Activated CD4-positive, alpha-beta T cell treated with anti-CD3 and anti-CD28 coated beads for 24 hours (primary cell): ENCODE measurements at places on chromosomes 2 and 18.

- no peak for DNase-seq
These were observed 184.3 kb downstream of the CYRIA start for GRCh38 chr2:16481351-16481750.

DNA sequence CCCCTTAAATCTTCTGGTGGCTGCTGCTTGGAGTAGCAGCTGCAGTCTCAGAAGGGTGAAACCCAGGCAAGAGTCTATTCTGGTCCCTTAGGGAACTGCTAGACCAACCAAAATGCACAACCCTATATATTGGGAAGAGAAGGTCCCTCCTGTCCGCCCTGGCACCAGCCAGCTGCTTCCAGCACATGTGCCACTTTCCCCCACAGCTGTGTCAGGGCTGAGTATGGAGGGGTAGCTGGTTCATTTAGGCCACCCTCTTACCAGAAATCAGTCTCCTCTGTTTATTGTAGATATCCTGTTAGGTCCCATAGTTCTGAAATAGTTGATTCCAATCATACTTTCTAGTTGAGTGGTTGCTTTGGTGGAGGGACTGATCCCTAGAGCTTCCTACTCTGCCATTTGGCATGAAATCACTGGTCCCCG lies 68.9 kb downstream of the BIRC6 start:
- no peak for DNase-seq

DNA sequence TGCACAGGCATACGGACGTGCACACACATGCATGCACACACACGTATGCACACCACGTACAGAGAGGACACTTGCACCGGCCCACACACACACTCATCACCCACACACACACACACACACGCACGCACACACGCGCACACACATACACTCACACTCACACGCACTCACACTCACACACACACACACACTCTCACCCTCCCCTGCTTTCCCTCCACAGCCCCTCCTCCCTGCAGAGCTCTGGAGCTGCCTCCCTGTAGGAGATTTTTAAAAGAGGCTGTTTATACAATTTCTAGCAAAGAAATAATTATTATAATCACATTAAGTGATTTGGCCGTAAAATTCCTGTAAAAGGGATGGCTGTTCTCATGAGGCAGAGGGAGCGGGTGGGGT lies 36.5 kb upstream of the SNED1 start:
- no peak for DNase-seq

DNA sequence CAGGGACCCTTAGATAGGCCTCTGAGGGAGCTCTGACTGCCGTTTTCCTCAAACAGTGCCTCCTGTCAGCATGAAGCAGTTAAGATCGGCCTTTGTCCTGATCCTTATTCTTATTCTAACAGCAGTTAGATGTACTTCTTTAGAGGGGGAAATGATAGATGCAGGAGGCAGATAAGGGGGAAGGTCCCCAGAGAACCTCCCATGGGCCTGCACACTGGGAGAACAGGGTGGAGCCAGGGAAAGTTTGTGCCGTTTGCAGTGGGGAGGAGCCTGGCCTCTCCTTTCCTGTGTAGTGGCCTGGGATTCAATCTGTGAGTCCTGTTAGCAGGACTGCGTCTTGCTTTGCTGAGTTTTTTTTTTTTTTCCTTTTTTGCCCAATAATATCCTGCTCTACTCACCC lies 7.9 kb upstream of the INPP4A start:
- DNase-seq = no peak

GRCh38 chr2:119586085-119586484 lies 41.8 kb downstream of the CFAP221 start:
- DNase-seq = no peak

- no peak for DNase-seq
These were observed 76.8 kb upstream of the PELI1 start for GRCh38 chr2:64220894-64221617.

DNA sequence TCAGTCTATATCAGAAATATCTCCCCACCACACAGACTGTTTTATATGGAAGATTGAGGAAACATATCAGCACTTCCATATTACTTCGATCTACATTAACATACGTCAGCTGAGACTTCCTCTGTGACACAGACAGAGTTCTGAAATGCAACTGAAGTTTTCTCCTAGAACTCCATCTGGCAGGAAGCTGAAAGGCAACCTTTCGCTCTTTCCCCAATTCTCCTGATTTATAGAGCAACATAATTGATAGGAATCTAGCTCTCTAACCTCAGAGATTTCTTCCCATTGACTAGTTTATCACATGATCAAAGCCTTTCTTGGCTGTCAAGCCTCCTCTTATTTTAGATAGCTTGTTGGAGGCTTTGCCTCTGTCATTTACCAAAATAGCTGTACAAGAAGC lies 806.7 kb upstream of the CHAC2 start:
- no peak for DNase-seq
